ENCODE measurements at places on chromosomes 4 and X.
A peak's percentile ranks its signal among the peaks of the same experiment; 100 is the strongest.

- DNase-seq, result no peak
Measured at GRCh38 chr4:78644063-78644691, 92.6 kb downstream of the ANXA3 start.

DNA sequence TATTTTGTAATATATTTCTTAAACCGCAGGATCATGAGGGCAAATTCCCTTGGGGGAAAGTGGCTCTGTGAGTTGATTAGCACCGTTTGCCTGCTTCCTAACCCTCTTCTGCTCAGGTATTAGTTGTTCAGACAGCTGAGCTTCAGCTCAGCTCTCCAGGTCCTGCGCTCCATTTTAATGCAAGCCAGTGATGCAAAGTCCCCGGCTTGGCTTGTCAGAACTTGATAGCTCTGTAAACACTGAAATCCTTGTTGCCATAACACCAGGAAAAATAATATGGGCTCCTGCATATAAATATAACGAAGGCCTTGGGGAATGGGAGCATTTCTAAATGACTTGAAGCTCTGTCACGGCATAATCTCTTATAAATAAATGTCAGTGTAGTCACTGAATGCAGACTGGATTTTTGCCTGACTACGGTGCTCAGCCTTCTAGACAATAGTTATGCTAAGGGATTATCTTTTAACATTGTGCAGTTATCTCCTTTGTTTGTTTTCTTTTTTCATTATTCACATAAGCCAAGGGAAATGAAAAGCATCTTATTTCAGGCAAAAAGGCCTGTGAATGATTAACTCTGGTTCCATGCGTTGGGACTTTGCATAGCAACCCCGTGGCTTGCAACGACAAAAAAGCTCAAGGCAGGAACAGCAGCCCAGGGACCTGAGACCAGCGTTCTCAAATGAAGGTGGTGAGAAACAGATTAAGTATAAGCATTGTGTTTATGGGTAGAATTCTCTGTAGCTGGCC, 253.2 kb downstream of the SPRY1 start:
- DNase-seq, result no peak

DNA sequence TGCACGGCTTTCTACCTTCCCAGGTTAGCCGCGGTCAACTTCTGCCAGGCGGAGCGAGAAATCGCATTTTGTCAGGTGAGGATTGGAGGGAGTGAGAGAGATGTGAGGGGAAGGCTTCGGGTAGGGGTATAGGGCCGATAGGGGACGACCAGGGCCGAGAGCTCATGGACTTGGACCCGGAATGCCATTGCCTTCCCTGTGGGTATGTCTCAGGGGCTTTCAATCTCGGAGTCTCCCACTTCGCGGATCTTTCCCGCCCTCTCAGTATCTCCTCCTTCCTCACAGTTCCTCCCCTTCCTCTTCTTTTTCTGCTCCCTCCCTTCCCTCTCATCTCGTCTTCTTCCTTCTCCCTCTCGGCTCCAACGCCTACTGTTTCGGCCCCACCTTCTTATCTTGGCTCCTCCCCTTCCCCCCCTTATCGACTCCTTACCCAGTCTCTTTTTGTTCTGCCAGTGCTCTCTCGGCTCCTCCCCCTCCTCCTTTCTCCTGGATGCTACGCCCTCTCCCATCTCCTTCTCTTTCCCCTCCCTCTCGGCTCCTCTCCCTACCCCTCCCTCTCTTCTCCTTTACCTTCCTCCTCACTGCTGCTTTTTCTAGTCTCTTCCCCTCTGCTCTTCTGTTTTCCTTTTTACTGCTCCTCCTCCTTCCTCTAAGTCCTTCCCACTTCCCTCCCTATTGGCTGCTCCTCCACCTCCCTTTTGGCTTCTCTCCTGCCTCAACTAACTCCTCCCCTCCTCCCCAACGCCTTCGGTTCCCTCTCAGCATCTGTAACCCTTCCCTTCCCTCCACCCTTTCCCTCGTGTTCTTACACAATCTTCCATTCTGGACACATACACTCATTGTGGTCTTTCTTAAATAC, 29.4 kb upstream of the RBMX start:
- DNase-seq, result peak; percentile 63

DNA sequence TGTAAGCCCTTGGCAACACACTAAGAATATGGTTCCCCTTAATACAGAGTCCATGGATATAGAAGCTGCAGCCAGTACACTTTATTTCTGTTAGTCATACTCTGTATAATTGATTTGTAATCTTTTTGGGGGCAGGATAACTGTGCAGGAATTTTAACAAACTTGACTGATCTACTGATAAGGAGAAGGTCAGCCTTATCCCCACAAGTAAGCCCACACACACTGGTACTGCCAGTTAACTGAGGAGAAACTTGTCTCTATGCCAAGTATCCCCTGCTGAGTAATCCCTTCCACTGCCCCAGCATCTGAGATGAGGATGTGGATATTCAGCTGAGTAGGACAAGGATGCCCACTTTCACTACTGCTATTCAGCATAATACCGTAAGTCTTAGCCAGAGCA, 154.9 kb upstream of the CXXC4 start:
- no peak for DNase-seq

All from hematopoietic multipotent progenitor cell (in vitro differentiated cells).